Ammon's horn (tissue), 1 donor: ENCODE measurements at places on chromosomes 7 and 10.

- DNase-seq = no peak
Measured at GRCh38 chr10:93995182-93995581, 1.5 kb downstream of the PLCE1 start.

DNA sequence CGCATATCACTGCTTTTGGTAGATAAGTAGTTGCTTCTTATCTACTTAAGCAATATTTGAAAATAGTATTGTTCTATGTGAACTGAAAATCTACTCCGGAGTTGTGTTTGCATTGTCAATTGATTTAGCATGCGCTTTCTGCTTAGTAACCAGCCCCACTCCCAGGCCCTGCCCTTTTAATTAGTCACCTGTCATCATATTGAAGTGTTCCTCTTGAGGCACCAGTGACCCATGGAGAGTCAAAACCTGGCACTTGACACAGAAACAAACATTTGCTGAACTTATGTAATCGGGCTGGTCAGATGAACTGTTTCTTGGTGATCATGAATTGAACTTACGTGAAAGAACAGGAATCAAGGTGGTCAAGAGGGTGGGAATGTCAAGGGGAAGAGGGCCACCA is 27.8 kb upstream of the CDHR3 start:
- DNase-seq = no peak

DNA sequence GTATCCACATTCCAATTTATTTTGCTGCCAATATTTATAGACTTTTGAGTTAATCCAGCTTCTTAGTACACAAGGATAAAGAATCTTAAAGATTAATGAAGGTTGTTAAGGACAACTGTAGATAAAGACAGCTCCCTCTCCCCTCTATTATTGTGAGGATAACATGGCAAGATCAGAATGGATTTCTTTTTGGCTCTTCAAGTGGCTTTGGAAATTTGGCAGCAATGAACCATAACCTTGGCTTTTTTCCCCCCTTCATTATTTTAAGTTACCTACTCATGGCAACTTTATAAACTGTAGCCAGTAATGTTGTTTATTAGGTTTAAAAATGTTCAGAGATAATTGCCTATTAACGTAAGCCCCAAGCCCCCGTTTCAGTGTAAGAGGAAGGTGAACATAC is 131.1 kb upstream of the SLC26A5 start:
- DNase-seq = no peak

DNA sequence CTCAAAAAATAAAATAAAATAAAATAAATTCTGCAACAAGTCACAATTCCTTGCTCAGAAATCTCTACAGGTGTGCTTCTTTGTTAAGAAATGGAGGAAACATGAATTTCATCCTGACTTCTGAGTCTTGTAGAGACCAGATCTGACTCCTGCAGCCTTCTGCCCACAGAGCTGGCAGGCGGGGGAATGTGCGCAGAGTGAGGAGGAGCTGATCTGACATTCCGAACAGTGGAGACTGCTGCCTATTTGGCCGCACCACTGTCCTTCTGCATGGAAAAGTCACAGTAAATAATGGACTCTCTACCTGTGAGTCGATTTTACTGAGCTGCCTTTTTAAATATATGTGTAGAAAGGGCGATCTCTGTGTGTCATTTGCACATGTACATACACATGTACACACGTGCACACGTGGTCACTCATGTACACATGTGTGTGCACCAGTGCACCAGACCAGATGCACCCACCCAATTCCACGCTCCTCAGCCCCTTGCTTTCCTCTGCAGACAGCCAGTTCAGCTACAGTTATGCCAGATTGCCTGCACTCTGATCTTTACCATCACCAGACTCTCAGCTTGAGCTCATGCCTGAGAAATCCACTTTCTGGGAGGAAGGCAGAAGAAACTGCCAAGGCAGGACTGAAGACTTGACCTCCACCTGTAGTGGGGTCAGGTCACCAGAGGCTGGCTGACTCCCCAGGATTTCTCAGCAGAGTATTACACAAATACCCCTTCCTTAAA is 54.9 kb downstream of the IKZF1 start:
- no peak for DNase-seq

GRCh38 chr10:10149899-10150298 is 867.8 kb upstream of the CELF2 start:
- DNase-seq = no peak

DNA sequence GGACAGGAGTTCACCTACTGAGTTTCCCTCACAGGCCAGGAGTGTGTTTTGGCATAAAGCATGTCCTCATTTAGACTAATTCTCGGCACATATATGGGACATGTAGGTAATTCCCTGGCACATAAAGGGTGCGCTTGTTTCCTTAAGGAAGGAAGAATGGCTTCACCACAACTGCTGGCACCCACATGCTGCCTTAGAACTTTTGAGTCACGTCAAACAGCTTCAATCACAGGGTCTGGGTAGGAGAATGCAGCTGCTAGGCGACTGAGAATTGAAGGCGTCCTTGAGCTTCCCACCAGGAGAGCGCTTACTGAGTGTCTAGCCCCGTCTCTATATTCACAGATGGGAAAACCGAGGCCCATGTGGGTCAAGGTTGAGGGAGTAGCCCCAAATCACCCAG is 146.1 kb downstream of the CHN2 start:
- no peak for DNase-seq

DNA sequence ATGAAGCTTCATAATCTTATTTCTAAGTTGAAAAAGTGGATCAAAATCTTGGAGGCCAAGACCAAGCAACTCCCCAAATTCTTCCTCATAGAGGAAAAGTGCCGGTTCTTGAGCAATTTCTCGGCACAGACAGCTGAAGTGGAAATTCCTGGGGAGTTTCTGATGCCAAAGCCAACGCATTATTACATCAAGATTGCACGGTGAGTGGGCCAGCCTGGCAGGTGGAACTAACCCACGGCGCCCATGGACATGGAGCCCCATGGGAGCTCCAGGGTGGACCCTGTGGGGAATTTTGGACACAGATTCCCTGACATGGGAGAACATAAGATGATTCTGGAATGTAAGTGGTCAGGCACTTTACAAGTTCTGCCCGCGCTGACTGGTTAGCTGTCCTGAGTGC is 125.9 kb downstream of the TRRAP start:
- DNase-seq = no peak

- DNase-seq = no peak
Measured at GRCh38 chr7:58086461-58086860, 636.5 kb downstream of the ZNF716 start.
